ENCODE measurements at places on chromosomes 2 and 18.

DNA sequence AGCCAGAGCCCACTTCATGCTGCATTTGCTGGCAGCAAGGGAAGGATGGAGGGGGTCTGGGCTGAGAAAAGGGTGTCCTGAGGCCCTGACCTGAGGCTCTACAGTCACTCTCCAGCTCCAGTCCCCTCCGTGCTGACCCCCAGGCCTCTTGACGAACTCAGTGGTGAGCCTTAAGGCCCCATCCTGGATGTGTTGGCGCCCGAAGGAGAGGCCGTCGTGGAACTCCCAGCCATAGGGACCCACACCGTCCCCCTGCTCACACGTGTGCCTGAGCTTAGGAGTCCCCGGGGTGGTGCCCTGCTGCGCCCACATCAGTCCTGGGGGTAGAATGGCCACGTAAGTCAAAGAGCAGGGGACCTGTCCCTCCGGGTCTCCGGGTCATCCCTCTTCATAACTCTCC is 776 bp downstream of the MOGS start:
- no peak for DNase-seq

DNA sequence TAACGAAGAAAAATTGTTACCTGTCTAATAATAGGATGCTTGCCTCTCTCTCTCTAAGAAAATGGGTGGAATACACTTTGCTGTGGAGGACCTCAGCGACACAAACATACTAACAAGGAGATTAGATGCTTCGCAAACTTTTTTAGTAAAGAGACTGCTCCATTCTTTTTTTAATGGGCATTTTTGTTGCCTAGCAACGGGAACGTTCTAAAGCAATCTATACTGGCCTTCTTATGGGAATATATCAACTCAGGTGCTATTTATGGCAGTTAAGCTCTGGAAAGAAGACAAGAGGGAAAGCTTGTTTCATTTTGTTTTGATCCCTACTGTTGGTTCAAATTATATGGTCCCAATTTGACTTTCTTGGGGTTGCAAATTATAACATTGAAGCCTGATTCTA is 86.8 kb upstream of the CBLN2 start:
- no peak for DNase-seq

DNA sequence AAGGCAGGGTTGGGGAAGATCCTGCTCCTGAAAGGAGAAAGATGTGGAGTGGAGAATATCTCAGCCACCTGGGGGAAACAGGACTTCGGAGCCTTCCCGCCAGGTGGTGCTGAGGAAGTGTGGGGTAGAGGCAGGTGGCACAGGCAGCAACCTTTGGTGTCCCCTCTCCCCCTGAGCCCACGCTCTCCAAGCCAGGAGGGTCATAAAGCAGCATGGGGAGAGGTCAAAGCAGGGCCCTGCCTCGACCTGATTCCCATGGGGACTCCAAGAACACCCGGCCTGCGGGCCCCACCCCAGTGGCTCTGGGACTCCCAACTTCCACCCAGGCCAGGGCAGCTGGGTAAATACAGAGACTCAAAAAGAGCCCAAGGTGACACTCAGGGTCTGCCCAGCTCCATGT is 54.3 kb upstream of the SLC66A3 start:
- DNase-seq = no peak

DNA sequence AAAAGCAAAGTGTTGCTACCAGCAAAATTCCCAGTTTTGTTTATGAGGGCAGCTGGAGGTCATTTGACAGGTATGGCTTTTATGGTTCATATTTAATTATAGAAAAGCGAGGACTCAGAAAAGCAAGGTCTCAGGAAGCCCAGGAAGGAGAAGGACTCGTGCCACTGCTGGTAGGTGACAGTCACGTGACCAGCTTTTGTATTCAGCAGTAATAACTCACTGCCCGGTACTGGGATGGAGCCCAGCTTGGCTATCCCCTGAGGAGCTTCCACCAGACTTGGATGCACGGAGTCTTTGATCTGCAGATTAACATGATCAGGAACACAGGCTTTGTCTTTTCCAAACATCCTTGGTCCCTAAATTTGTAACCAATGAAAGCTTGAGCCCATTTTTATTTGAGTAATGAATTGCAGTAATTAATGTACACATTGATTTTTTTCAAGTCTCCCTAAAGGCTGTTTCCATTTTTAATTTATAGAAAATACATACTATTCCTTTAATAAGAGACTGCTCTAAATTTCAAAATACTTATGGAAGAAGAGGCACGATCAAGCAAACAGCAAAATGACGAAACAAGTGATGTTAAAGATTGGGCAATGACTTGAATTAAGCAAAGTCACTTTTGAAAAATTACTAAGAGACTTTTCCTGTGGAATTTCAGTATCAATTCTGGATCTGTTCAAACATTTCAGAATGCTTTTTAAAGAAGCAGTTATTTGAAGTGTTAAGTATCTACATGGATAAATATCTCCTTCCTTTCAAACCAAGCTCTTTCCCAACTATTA is 251.7 kb upstream of the HNRNPA3 start:
- no peak for DNase-seq

GRCh38 chr2:86036669-86037138 is 69.0 kb downstream of the POLR1A start:
- DNase-seq = no peak

GRCh38 chr2:443741-444140 is 155.8 kb upstream of the ALKAL2 start:
- no peak for DNase-seq

DNA sequence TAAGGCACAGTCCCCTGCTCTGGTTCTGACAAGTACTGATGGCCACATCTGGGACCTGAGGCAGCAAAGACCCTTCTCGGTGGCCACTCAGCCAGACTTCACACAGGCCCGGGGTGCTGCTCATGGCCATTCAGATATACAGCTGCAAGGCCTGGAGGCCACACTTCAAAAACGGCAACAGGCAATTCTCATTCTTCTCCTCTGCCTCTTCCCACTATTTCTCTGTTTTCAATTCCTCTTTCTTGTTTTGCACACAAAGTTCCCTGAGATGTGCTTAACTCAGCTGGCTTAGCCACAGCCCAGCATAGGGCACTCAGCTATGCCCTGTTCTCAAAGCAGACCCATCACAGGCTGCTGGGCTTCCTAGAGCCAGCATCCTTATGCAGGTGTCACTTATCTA is 29.9 kb downstream of the PTPN18 start:
- no peak for DNase-seq

GRCh38 chr2:70718241-70718640 is 49.8 kb downstream of the ADD2 start:
- no peak for DNase-seq

GRCh38 chr2:138321458-138321857 is 180.1 kb upstream of the SPOPL start:
- DNase-seq = no peak

GRCh38 chr2:16069933-16070647 is 129.7 kb downstream of the MYCN start:
- no peak for DNase-seq

DNA sequence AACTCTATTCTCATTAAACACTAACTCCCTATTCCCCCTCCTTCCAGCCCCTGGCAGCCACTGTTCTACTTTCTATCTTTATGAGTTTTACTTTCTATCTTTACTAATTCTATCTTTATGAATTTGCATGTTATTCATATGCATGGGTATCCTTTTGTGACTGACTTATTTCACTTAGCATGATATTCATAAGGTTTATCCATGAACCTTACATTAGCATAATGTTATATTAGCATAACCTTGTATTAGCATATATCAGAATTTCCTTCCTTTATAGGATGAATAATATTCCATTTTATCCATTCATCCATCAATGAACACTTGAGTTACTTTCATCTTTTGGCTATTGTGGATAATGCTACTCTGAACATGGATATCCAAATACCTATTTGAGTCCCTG is 41.8 kb downstream of the MSTN start:
- DNase-seq = no peak

DNA sequence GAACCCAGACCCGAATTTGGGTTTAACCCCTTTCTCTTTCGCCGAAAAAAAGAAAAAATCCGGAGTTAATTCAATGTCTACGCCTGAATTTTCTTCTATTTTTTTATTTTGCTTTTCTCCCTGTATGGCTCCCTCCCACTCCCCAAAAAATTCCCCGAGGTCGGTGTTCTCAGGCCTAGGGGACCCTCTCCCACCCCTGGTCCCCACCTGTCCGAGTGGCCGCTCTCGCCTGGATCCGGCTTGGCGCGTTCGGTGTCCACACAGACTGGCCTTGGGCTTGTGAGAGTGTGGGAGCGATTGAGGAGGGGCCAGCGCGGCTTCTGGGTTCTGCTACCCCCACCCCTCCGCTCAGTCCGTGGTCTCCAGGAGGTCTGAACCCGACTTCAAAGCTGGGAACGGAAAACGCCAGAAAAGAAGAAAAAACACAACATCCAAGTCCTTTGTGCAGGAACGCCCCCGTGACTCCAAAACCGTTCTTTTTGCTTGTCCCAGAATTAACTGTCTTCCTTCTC is 5.7 kb upstream of the EN1 start:
- DNase-seq = no peak

DNA sequence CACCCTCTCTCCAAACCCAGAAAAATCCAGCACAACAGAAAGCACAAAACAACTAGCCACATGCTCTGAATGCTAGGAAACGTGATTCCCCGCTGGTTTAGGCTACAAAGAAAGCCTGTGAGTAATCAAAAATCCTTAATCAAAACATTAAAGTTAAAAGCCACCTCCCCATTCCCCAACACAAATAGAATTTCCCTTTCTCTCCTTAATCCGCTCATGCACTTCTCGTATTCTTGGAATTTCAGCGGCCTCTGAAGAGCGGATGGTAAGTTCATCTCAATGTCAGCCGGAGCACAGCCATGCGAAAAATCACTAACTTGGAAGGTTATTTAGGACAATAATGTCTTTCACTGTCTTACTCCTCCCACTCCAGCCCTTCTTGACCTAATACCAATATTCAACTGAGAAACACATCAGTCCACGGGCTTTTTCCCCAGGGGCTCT is 126.7 kb downstream of the OSBPL1A start:
- no peak for DNase-seq

DNA sequence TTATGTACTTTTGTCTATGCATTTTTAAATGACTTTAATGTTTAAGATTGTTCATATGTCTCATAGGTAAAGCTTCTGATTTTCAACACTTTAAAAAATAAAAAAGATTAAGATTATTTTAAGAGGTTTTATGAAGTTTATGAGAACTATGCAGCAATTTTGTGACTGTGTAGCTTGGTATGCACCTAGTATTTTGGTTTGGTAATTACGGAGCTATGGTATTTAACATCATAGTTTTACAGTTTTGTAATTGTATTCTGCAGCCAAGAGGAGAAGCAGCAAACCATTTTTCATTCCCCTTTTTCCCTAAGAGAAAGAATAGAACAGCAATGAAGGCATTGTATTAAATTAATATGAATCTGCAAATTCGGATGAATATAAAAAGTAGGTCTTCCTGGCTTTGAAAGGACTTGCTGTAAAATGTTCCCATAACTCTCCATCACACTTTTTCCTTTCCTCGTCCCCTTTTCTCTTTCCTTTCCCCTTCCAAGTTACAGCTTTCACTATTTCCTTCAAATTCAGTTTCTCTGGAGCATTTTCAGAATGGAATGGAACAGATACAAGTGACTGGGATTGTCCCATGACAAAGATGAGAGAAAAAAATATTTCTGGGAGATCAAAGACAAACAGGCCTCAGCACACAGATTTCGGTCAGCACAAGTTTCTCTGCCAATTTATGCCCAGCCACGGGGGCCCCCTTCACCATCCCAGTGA is 26.1 kb upstream of the PIEZO2 start:
- DNase-seq = no peak

GRCh38 chr18:63141778-63142176 is 177.8 kb downstream of the BCL2 start:
- DNase-seq = no peak

DNA sequence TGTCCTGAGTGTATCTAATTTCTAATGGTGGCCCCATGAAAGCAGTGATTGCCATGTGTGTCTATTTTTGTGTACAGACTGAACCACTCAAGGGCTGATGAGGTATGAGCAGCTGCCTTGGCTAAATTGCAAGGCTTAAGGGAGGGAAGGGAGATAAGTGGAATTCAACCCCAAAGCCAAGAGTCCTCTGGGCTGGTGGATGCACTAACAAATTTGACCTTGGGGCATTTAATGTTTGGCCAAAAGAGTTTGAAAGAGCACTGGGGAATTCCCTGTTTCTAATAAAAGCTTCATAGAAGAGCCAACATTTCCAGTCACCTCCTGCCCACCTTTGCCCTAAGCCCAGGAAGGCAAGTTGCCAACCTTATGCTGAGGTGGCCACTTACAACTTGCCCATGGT is 172.1 kb downstream of the SETBP1 start:
- DNase-seq = no peak

GRCh38 chr2:174792309-174793025 is 28.2 kb upstream of the CHRNA1 start:
- DNase-seq = no peak

DNA sequence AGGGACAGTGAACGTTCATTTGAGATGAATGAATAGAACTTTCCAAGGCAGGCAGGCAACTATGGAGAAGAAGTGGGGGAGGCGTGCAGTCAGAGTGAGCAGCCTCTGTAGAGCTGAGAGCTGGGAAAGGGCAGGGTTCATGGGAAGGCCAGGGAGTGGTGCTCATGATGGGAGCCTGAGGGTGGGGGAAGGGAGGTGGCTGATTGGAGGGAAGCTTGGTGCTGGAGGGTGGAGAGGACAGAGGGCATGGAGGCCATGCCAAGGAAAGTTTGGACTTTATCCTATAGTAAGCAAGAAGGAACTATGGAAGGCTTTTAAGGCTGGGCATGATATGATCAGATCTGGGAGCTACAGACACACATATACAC is 47.6 kb upstream of the LGALSL start:
- DNase-seq = no peak

Data from NK-92 treated with Interleukin-12 subunit alpha and Interleukin-12 subunit beta, amount 100 ng/mL, for 24 hours (cell line).